ENCODE measurements at places on chromosomes 16 and 17. TPM values are rescaled to one million over a fixed set of nuclear protein-coding genes. Genes with fewer than 3 reads are reported as not detected.

The PLA2G10 gene
- total RNA-seq: 0.34 TPM

The KRT33B gene
- 59.1 TPM for total RNA-seq

The CTRL gene
- 0.21 TPM for total RNA-seq

The RAB26 gene
- total RNA-seq: 0.28 TPM

The GAN gene
- 25.3 TPM for total RNA-seq

The SYNGR3 gene
- 4.4 TPM for total RNA-seq

The TP53TG3 gene
- total RNA-seq: not detected

Measured in nasal cavity respiratory epithelium epithelial cell of viscerocranial mucosa (primary cell).